ENCODE measurements at places on chromosomes 2 and 18.

GRCh38 chr2:62467100-62467474, 38.9 kb downstream of the TMEM17 start:
- no peaks in the 10 kb centered on the region for H3K4me1 ChIP-seq
- peak; percentile 5 for DNase-seq
- H3K4me3 ChIP-seq = no peak overlapping the region
- H3K27me3 ChIP-seq = no peaks in the 10 kb centered on the region

DNA sequence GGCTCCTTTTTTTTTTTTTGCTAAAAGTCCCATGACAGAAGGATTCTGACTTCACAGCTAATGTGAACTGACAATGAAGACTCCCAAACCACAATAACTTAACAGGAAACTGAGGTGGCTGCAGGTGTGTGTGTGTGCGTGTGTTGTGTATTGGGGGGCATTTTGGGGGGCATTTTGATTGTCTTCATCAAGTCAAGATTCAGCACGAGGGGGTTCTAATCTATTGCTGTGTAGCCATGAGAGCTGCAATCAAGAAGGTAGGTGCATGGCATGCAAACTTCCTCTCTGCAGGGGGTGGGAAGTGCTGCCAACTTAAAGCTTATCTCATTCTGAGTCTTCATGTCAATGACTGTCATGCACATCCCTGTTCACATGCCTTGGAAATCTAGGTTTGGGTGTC, 25.2 kb downstream of the SPRED2 start:
- peaks cover 9% of the 10 kb centered on the region for H3K4me1 ChIP-seq
- DNase-seq = no peak
- H3K27ac ChIP-seq = no peak overlapping the region
- H3K36me3 ChIP-seq = no peaks in the 10 kb centered on the region
- H3K4me3 ChIP-seq = no peak overlapping the region
- H3K27me3 ChIP-seq = no peaks in the 10 kb centered on the region

- no peak for DNase-seq
- H3K4me1 ChIP-seq = no peaks in the 10 kb centered on the region
- H3K36me3 ChIP-seq = no peaks in the 10 kb centered on the region
These were observed 111.5 kb downstream of the MTCL1 start for GRCh38 chr18:8816816-8817215.

DNA sequence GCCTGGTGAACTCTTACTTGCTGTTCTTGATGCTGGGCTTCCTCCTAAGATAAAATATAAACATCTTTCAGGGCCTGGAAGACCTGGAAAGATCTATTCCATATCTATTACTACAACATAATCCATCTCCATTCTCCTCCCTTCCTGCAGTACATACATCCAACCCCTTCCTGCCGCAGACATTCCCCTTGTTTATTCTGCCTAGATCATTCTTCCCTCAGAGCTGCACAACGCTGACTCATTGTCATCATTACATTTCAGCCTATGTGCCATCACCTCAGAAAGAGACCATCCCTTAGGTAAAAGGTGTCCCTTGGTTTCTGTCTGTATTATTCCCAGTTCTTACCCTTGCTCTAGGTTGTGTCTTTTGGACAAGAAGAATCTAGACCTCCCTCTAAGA, 2.5 kb upstream of the CDH7 start:
- H3K36me3 ChIP-seq = no peaks in the 10 kb centered on the region
- H3K27ac ChIP-seq = no peak overlapping the region
- no peaks in the 10 kb centered on the region for H3K4me1 ChIP-seq
- no peak for DNase-seq
- H3K27me3 ChIP-seq = no peaks in the 10 kb centered on the region

GRCh38 chr2:71668326-71669057, 215.1 kb downstream of the DYSF start:
- no peak overlapping the region for H3K4me3 ChIP-seq
- no peaks in the 10 kb centered on the region for H3K4me1 ChIP-seq
- no peaks in the 10 kb centered on the region for H3K27me3 ChIP-seq

DNA sequence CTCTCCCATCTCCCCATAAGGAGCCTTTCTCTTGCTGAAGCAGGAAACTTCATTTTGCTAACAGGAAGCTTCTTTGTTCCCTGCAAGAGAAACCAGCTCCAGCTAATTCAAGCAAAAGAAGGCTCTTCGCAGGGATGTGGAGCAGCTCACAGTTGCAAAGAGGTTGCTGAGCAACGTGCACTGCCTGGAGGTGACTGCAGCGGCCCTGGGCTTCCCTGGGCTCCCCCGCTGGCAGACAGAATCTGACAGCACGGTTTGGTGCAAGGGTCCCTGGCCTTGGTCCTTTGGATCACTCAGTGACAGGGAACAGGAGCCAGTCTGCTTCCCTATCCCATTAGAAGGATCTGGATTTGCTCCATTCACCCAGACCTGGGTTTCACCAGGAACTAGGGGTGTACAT, 25.8 kb downstream of the GPR55 start:
- peak; percentile 8 for DNase-seq
- H3K4me1 ChIP-seq = no peaks in the 10 kb centered on the region
- H3K4me3 ChIP-seq = no peak overlapping the region
- H3K36me3 ChIP-seq = no peaks in the 10 kb centered on the region

- H3K27ac ChIP-seq = peak overlapping the region; percentile 24
- H3K36me3 ChIP-seq = no peaks in the 10 kb centered on the region
- no peak for DNase-seq
- no peak overlapping the region for H3K4me3 ChIP-seq
These were observed 32.4 kb upstream of the CCDC150 start for GRCh38 chr2:196607073-196607472.

GRCh38 chr2:18834341-18834740, 245.0 kb upstream of the NT5C1B start:
- peaks cover 21% of the 10 kb centered on the region for H3K4me1 ChIP-seq
- H3K27ac ChIP-seq = no peak overlapping the region
- H3K4me3 ChIP-seq = no peak overlapping the region
- no peaks in the 10 kb centered on the region for H3K36me3 ChIP-seq
- DNase-seq = no peak
- no peaks in the 10 kb centered on the region for H3K27me3 ChIP-seq

- DNase-seq = no peak
- peaks cover 10% of the 10 kb centered on the region for H3K36me3 ChIP-seq
- no peak overlapping the region for H3K4me3 ChIP-seq
- no peaks in the 10 kb centered on the region for H3K27me3 ChIP-seq
- H3K4me1 ChIP-seq = no peaks in the 10 kb centered on the region
These were observed 79.9 kb downstream of the KCTD18 start for GRCh38 chr2:200430017-200430416.

DNA sequence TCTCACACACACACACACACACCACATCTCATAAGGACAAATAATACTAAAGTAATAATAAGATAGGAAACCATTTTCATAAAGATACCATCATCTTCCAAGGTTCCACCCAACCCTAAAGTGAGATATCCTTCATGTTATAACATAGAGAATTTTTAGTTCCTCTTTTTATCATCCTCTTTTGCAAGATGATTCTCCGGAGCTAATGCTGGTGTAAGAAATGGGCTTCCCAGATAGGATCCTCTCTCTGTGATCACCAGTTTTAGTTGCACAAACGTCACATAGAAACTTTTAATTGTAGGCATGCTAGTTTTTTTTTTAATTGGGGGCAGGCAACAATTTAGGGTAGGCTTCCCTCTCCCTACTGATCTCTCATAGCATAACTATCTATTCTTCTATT, 49.6 kb downstream of the ARHGAP25 start:
- no peaks in the 10 kb centered on the region for H3K4me1 ChIP-seq
- H3K4me3 ChIP-seq = no peak overlapping the region
- no peak overlapping the region for H3K27ac ChIP-seq
- no peaks in the 10 kb centered on the region for H3K27me3 ChIP-seq

DNA sequence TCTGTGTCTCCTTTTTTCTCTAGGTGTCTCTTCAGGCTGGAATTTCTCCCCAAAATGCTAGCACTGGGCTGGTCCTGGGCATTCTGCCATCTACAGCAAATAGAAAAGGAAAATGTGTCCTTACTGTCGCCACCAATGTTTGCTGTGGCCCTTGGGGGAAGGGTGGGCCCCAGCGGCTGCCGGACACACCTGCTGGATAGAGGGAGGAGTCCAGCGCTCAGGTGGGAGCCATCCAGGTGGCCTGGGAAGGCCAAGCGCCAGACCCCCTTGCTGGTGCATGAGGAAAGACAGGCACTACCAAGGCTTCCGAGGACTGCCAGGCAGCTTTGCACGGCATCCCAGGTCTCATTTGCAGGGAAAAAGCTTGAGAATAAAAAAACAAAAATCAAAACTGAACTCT, 147.7 kb upstream of the GATA6 start:
- no peak overlapping the region for H3K27ac ChIP-seq
- no peaks in the 10 kb centered on the region for H3K36me3 ChIP-seq
- DNase-seq = no peak
- H3K4me3 ChIP-seq = no peak overlapping the region
- no peaks in the 10 kb centered on the region for H3K27me3 ChIP-seq

Data from ascending aorta (tissue), 2 donors.